ENCODE measurements at places on chromosomes 13 and 19.

DNA sequence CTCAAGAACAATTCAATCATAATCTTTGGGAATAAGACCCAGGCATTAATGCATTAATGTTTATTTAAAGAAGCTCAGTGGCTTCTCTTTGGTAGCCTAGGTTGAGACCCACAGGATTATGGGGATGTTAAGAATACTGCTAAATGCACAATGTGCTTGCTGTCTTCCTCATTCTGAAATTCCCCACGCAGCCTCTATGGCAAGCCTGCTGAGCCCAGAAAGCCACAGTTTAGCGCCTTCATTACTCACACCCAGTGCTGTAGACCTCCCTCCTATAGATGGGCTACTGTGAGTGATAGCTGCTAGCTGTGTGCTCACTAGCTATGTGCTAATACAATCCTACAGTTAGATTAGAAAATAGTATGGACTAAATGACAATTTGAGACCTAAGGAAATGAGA is 90.6 kb downstream of the TNFSF13B start:
- DNase-seq, result no peak

DNA sequence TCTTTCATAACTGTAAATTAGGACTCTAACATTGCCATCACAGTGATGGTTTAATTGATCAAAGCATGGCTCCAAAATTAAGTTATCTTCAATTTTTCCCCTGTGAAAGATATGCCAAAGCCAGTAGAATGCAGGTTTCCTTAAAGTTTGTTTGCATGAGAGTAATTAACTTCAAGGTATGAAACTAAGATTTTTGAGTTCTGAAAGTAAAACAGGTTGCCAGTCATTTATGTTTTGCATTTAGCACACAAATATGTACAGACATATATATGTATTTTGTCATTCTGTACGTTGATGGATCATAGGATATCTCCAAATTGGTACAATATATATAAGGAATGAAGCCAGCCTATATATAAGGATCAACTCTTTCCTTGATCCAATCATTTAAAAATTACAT is 23.6 kb upstream of the NDFIP2 start:
- DNase-seq, result no peak

GRCh38 chr19:42270346-42271044 is 1.4 kb downstream of the CIC start:
- peak; percentile 51 for DNase-seq

DNA sequence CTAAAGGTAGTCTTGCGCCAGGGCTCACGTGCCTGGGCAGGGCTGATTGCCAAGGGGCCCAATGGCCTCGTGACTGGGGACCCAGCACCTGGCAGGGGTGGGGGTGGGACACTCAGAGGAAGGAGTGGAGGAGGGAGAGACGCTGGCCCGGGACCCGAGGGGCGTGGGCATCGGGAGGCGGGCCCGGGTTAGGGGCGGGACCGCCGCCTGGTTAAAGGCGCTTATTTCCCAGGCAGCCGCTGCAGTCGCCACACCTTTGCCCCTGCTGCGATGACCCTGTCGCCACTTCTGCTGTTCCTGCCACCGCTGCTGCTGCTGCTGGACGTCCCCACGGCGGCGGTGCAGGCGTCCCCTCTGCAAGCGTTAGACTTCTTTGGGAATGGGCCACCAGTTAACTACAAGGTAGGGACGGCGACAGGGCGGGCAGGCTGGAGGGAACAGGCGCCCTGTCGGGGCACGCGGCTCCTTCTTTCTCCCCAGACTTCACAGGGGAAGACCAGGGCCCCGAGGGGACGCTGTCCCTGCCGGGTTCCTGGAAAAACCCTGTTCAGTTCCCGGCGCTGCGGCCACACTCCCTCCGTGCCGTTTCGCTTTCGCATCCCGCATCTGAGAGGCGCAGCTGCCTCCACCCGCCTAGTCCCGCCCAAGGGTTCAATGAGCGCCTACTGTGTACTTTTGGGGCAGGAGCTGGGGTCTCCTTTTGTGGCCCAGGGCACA is at the start of gene IFI30:
Gene IFI30 (plus strand): TSS at position 242 of the 717 bp plus-strand sequence. CDS start 29 bp downstream, at position 271.
- DNase-seq, result peak; percentile 89

DNA sequence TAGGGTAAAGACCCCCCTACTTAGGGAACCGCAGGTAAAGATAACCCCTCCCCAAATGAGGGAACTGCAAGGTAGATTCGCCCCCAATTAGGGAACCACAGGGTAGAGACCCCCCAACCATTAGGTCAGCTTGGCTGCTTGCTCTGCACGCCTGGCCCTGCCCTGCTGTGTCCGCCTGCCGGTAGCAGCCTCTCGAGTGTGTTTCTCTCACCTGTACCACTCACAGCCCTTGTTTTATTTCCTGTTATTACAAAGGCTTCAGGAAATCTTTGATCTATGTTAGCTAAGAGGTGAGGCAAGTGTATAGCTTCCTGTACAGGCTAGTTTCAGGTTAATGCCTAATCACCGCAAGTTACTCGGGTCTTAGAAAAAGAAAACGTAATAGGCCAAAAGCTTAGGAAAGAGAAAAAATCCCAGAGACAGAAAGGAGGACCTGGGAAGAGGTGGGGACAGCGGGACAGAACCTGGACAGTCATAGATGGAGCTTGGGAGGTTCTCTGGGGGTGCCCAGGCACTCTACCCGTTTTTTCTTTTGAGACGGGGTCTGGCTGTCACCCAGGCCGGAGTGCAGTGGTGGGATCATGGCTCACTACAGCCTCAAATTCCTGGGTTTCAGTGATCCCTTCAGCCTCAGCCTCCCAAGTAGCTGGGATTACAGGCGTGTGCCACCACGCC is 23.1 kb upstream of the EIF3G start:
- DNase-seq, result no peak

DNA sequence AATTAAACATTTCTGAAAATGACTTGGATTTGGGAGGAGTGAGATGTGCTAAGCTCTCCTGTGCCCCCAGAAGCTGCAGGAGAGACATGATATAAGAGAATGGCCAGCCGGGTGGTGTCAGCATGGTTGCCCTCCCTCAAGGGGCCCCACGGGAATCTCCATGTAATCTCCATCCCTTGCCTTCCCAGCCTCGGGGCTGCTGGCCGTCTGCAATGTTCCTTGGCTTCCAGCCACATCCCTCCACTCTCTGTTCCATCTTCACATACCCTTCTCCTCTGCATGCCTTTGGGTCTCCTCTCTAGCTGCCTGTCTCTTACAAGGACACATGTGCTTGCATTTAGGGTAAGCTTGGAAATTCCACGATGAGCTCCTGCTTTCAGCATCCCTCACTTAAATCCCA is 172.0 kb downstream of the TSHZ3 start:
- DNase-seq, result no peak

DNA sequence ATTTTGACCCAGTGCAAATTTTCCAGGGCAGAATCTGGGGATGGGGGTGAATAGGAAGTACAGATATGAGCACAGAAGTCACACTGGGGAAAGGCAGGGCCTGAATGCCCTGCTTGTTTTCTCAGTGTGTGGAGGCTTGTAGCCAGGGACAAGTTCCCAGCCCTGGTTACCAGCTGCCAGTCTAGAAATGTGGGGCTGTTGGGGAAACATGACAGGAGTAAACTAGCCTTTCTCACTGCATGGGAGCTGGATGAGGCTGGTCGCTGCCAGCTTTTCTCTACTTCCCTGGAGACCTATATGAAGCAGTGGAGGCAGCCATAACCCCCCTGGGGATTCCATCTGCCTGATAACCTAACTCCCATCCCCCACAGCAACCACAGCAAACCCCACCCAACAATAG is 2267.7 kb downstream of the PCDH9 start:
- DNase-seq, result no peak

DNA sequence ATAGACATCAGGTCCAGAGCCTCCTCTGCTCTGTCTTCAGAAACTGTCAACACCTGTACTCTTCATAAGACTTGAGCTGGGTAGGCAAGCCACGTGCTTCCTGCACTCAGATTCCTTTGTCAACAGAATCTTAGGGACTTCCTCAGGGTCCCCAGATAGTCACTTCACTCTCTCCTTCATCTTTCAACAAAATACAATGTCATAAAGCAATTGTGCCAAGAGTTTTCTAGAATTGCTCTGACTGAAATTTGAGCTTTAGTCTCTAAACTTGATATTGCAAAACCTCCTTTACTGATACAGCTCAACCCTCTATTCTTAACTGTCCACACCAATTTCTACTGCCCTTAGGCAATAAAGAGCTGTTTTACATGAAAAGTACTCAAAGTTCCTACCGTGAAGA is 179.9 kb downstream of the IRS2 start:
- DNase-seq, result no peak

- DNase-seq, result no peak
These were observed 34.2 kb downstream of the RXFP2 start for GRCh38 chr13:31773538-31773937.

GRCh38 chr13:67001363-67001762 is 228.8 kb downstream of the PCDH9 start:
- DNase-seq, result no peak

DNA sequence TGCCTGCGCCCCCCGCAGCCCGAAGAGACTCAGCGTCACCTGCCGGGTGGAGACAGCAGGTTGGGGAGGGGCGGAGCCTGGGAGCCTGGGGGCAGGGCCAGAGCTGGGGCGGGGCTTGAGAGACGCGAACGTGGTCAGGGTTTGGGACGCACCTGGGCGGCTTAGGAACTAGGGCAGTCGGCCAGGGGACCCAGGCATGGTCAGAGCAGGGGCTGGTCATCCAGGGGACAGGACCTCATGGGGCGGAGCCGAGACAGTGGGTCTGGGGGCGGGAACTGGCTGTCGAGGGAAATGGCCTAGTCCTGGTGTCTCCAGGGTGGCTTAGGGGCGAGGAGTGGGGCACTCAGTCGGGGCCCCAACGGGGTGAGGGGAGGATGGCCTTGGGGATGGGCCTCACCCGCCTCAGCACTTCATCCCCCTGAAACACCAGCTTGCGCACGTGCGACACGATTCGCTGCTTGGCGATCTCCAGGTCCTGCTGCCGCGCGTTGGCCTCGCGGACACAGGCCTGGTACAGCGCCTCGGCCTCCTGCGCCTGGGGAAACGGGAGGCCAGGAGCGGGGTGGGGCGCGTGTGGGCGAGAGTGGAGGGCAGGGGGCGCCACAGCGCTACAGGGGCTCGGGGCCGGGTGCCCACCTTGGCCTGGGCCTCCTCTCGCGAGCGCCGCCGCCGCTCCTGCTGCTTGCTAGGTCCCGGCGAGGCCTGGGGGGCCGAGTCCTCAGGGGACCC is 5.8 kb downstream of the GMIP start:
- DNase-seq, result no peak

DNA sequence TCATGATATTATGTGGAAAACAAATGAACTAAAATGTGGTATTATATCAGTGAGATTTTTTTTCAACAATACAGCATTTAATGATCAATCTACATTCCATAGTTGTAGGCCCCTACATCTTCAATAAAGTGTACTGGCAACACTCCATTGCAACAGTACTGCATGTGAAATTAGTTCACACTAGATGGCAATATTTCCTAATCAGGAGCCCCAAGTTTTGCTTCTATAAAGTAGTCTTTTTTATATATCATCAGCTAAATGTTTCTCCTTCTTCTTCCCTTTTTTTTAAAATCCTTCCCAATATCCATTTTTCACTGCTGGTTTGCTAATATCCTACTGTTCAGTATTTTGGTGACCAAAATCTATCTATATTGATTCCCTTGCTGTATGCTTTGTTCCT is 528.3 kb upstream of the ATXN8OS start:
- DNase-seq, result no peak

- no peak for DNase-seq
These were observed 73.2 kb upstream of the KCTD15 start for GRCh38 chr19:33723512-33723911.

DNA sequence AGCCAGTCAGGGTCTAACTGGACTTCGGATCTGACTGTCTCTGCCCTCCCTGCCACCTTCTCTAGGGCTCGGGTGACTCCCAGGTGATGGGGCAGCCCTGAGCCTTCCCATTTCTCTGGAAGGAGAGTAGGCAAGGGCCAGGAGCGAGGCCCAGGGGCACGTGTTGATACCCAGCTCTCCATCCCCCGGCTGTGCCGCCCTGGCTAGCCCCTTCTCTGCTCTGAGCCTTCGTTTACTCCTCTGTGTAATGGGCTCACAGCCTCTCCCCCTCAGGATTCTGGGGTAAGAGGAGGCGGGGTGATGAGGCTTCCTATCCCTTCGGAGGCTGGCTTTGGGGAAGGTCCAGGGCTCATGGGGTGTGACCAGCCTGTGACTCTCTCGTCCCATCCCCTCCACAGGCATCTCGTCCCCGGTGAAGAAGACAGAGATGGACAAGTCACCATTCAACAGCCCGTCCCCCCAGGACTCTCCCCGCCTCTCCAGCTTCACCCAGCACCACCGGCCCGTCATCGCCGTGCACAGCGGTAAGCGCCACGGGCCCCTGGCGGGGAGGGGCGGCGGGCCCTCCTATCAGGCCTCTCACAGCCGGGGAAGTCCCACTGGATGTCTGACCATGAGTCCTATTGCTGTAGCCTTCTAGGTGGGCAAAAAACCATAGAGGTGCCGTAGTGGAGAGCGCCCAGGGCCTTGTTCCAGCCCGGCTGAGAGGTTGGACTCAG is 31.6 kb downstream of the SMIM24 start:
- no peak for DNase-seq

- no peak for DNase-seq
These were observed 3.2 kb downstream of the ZNF562 start for GRCh38 chr19:9671655-9672054.

DNA sequence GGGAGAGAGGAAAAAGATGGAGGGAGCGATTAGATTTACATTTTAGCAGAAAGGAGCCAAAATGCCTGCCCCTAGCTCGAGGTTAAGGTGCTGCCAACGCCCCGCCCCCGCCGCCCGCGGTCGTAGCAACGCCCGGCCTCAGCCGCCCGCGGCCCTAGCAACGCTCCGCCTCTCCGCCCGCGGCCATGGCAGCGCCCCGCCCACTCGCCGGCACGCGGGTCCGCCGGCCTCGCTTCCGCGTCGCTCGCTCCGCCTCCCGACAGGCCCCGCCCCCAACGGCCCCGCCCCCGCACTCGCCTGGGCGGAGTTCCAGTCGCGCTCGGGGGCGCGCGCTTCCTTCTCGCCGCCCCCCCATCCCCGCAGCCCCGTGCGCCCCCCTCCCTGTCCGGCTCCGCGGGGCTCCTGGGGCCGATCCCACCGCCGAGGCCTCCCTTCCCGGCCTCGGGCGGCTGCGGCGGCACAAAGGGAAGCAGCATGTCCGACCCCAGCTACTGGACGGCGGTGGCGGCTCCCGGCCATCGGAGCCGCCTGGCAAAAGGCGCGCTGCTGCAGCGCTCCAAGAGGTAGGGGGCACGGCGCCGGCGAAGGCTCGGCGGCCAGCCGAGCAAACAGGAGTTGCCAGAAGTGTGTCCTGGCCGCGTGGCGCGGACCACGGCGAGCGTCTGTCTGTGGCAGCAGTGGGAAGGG is 20.3 kb downstream of the MAST3 start:
- DNase-seq, result peak; percentile 96
